Head of caudate nucleus (tissue), 42 donors: ENCODE measurements at places on chromosomes 13 and 19.

- DNase-seq: no peak
These were observed 51.6 kb upstream of the C13orf42 start for GRCh38 chr13:51162701-51163100.

GRCh38 chr19:4069331-4069959 lies 2.7 kb upstream of the ZBTB7A start:
- DNase-seq: no peak

- DNase-seq: no peak
These were observed 2138.5 kb upstream of the PCDH20 start for GRCh38 chr13:63554157-63554556.

GRCh38 chr13:23069566-23069965 lies 111.2 kb upstream of the SGCG start:
- DNase-seq: no peak

- DNase-seq: no peak
These were observed 22.0 kb upstream of the UBAC2 start for GRCh38 chr13:99178636-99179035.
